ENCODE measurements at places on chromosomes 4 and X. TPM values are rescaled to one million over a fixed set of nuclear protein-coding genes. Genes with fewer than 3 reads are reported as not detected.

ADH7 gene
- total RNA-seq, result not detected

OPRPN gene
- total RNA-seq, result not detected

STAP1 gene
- total RNA-seq, result 15.6 TPM

BGN gene
- total RNA-seq, result not detected

XAGE2 gene
- not detected for total RNA-seq

C4orf51 gene
- not detected for total RNA-seq

CENPE gene
- total RNA-seq, result 29.8 TPM

ARHGEF6 gene
- 38.0 TPM for total RNA-seq

DNA sequence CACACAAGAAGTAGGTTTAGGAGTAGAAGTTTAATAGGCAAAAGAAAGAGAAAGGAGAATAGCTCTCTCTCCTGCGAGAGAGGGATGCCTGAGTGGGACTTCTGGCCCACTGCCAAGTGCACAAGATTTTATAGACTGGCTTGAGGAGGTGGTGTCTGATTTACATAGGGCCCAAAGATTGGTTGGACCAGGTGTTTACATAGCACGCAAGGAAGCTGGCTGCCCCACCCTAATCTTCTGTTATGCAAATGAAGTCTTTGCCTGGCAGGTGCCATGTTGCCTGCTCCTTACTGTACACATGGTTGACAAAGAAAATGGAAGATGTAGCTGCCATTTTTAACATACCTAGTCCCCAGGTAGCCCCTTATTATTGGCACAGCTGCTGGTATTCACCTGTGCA lies 170.8 kb upstream of the GATB start:
- no peak for DNase-seq

GRCh38 chr4:87500092-87500462 lies 29.1 kb downstream of the SPARCL1 start:
- DNase-seq, result no peak

DNA sequence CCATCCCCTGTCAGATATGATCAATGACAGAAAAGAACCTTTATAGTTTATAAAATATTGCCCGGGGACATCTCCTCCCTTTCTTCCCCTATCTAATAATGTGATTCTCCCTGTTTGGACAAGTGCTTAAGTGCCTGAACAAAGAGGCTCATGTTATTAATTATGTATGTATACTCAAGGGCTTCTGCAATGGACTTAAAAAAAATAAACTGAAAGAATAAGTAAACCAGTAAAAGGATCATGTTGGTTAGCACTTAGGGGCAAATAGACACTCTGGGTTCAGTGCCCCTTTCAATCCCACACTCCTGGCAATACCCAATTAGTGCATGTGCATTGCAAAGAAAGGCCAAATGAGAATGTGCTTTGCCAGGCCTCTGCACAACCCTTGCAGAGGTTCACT lies 30.7 kb upstream of the RPS6KA6 start:
- DNase-seq, result no peak

DNA sequence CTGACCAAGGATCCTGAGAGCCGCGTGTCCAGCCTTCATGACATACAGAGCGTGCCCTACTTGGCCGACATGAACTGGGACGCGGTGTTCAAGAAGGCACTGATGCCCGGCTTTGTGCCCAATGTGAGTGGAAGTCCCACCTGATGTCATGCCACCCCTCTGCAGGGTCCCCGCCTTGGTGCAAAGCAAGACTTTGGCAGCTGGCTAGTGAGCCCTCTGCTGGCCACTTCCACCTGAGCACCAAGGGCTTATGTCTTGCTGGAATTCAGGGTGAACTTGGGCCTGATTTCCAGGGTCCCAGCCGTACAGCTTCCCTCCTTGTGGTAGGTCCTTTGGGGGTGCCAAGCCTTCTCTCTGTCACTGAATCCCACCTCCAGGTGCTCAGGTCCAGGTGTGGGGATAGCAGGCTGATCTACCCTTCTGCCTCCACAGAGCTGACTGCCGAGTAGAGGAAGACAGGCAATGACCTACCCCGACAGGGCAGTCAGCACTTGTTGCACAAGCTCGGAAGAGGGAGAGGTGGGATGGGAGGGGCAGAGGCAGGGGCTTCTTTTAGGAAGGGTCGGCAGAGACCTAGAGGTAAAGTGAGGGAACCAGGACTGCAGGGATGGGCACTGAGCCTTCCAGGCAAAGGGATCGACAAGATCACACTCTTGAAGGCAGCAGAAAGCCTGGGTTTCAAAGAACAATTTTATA lies 248.1 kb downstream of the EVC2 start:
- DNase-seq, result no peak

- no peak for DNase-seq
Observed at GRCh38 chrX:151174581-151175282, 1.7 kb upstream of the GPR50 start.

DNA sequence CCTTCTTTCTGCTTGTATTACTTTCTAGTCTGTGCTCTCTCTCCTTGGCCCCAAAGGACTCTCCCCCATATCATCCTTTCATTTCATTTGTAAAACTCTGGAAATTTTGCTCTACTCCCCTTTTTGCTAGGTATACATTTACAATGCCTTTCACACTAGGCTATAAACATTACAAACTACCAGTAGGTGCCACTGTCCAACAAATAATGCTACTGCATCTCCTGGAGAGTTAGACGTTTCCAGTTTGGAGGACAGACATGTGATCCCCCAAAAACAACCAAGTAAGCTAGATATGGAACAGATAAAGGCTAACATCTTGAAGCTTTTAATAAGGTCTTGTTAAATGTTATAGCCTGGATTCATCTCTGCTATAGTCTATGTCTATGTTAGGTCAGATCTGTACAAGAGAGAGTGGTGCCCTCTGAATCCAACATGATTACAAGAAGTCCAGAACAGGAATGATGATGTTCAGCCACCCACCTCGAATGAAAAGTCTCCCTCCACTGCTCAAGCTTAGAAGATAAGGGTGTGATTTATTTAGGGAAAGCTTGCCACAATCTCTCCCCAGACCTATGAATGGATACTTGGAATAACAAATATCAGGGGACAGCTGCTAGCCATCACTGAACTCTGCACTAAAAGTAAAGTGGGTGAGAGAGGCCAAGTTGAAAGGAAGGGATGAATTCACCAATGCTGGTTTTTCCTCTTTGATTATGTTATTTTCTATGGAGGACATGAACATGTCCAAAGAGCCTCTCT lies 14.3 kb downstream of the CBR4 start:
- DNase-seq, result no peak

DNA sequence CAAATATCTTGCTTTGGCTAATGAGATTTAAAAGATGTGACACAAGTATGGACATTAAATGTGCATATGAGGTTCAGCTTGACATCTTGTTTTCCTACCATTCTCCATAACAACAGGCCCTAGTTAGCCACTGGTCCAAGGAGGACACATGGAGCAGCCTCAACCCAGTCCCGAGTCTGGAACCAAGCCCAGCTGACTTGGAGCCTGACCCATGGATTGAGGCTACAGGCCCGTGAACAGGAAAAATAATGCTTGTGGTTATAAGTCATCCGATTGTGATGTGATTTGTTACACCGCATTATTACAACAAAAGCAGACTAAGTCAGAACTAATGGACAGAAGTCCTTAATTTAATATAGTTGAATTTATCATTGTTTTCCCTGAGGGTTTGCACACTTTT lies 123.2 kb upstream of the BANK1 start:
- no peak for DNase-seq

GRCh38 chr4:148097801-148098200 lies 344.4 kb downstream of the NR3C2 start:
- no peak for DNase-seq

DNA sequence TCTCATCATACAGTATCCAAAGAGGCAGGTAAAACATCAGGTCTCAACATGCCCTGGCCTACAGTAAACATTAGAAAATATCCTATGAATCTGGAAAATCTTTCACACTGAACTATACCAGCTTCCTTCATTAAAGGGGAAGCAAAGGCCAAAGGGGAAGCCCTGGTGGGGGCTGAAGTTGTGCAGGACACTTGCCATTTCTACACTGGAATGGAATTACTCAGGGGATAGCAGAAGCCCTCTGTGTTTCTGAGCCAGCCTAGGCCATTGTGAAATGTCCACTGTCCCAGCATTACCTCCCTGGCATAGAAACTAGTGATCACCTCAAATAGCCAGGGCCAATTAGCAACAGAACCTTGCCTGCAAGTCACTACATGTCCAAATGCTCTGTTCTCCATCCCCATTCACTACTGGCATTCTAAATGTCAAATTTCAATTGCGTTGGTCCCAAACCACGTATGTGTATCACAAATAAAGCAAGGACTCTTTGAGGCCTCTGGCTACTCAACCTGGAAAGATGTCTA lies 429.9 kb downstream of the AFF2 start:
- DNase-seq, result no peak

DNA sequence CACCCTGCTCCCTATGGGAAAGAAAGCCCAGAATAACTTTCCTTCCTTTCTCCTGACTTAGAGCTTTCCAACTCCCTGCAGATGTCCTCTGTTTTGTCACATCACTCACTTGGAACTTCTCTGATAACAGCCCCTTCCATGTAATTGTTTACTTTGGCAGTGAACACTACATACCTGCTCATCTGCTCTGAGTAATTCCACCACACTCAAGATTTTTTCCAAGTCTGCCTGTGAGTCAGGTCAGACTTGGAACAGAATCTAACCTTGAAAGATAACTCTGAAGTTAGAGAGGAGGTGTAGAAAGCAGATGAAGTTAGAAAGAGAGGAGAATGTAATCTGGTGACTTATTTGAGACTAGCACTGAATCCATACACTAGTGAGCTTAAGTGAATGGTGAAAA lies 7.4 kb downstream of the MAGEB10 start:
- no peak for DNase-seq

- DNase-seq, result peak; percentile 64
Observed at GRCh38 chr4:81562093-81562492, 90.4 kb upstream of the RASGEF1B start.

DNA sequence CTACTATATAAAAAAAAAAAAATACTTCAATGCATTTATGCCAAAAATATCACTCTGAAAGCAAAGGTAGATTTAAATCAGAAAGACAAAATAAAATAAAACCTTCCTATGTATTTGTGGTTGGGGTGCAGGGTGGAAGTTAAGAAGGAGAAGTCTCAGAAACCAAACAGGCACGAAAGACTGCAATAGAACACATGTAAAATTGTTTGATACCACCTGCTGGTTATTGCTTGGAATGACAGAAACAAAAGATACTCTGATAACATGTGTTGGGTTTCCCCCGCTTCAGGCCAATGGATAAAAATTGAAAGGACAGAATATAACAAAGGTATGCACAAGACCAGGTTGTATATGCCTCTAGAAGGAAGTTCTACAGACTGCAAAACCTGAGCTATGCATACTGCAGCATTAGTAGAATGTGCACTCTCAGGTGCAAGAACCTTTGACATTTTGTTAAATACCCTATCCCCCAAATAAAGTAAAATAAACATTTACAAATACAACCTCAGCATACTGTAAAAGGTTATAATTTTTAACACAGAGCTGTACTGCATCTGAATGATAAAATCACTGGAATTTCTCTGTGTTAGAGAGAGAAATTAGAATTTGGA lies 118.8 kb downstream of the GABRA2 start:
- DNase-seq, result no peak

- DNase-seq, result no peak
Observed at GRCh38 chr4:172042714-172043114, 229.5 kb downstream of the GALNTL6 start.

DNA sequence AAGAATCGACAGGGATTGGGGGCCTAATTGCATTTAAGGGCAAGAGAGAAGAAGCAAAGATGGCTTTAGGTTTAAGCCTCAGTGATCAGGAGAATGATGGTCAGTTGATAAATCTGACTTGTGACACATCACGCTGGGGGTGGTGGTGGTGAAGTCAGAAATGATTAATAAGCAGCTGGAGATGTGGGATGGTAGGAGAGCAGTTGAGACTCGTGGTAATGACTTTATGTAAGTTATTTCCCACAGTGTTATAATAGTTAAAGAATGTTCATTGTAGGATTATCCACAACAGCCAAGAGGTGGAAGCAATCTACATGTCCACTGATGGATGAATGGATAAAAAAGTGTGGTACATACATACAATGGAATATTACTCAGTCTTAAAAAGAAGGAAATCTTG lies 178.9 kb upstream of the GPC4 start:
- no peak for DNase-seq

GRCh38 chrX:76454456-76454927 lies 27.0 kb downstream of the MAGEE1 start:
- DNase-seq, result peak; percentile 63

- DNase-seq, result no peak
Observed at GRCh38 chr4:152385551-152385950, 150.3 kb downstream of the FBXW7 start.

- no peak for DNase-seq
Observed at GRCh38 chrX:10414862-10415261, 205.5 kb downstream of the MID1 start.

- no peak for DNase-seq
Observed at GRCh38 chr4:161696944-161697343, 466.9 kb downstream of the FSTL5 start.

GRCh38 chrX:132497432-132497831 lies 8.6 kb upstream of the MBNL3 start:
- no peak for DNase-seq

DNA sequence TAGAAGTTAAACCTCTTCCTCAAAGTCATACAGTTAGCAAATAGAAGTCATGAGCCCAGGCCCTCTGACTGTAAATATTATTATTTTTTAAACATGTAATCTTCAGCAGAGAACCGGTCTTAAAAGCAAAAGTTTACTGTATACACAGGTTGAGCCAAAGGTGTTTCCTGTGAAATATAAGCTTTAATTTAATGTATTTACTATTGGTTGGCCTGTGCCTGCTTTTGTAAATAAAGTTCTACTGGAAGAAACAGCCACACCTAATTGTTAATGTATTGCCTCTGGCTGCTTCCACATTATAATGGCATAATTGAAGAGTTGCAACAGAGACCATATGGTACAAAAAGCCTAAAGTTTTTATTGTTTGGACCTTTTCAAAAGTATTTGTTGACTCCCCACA lies 61.0 kb upstream of the PRDM8 start:
- no peak for DNase-seq

GRCh38 chr4:37825968-37826294 lies 555 bp upstream of the PGM2 start:
- DNase-seq, result peak; percentile 73

DNA sequence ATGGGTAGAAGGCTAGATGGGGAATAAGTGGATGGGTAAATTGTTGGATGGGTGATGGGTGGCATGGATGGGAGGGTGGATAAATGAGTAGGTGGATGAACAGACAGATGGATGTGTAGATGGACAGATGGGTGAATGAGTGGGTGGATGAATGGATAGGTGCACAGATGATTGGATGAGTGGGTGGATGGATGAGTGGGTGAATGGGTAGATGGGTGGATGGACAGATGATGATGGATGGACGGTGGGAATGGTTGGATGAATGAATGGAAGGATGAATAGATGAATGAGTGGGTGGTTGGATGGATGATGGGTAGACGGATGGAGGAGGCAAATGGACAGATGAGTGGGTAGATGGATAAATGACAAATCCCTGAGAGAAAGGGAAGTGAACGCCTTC lies 68.3 kb downstream of the EVC2 start:
- no peak for DNase-seq

GRCh38 chr4:27218013-27218412 lies 357.4 kb downstream of the STIM2 start:
- DNase-seq, result no peak

All from activated CD4-positive, alpha-beta T cell treated with anti-CD3 and anti-CD28 coated beads, Interleukin-2, amount 10 ng/mL, durations not matched to agents 24 days and 14 days (primary cell).